ENCODE measurements at places on chromosomes 4 and X. TPM values are rescaled to one million over a fixed set of nuclear protein-coding genes. Genes with fewer than 3 reads are reported as not detected.

WDR17 gene
- total RNA-seq, result 0.83 TPM

AFP gene
- total RNA-seq, result 1.3 TPM

EXOC1 gene
- 49.5 TPM for total RNA-seq

ATP2B3 gene
- total RNA-seq, result under 0.01 TPM

F11 gene
- total RNA-seq, result not detected

ADH1B gene
- total RNA-seq, result 0.36 TPM

HSPA4L gene
- 2.3 TPM for total RNA-seq

ANK2 gene
- 5.3 TPM for total RNA-seq

PAGE2 gene
- not detected for total RNA-seq

GAGE12H gene
- not detected for total RNA-seq

OTC gene
- total RNA-seq, result not detected

DAPP1 gene
- total RNA-seq, result not detected

PGAM4 gene
- total RNA-seq, result not detected

NFKB1 gene
- total RNA-seq, result 23.6 TPM

PKD2 gene
- total RNA-seq, result 96.7 TPM

TMEM255A gene
- total RNA-seq, result not detected

MAD2L1 gene
- 13.6 TPM for total RNA-seq

WDR45 gene
- total RNA-seq, result 25.3 TPM

SSX2 gene
- total RNA-seq, result not detected

NAP1L3 gene
- total RNA-seq, result 5.3 TPM

ZNF732 gene
- total RNA-seq, result under 0.01 TPM

CPE gene
- 3.6 TPM for total RNA-seq

IL21 gene
- total RNA-seq, result not detected

ARMCX1 gene
- 22.9 TPM for total RNA-seq

TMPRSS11D gene
- total RNA-seq, result not detected

ADRA2C gene
- 0.28 TPM for total RNA-seq

LRRC66 gene
- total RNA-seq, result 0.18 TPM

CENPVL2 gene
- total RNA-seq, result not detected

AKAP14 gene
- total RNA-seq, result not detected

PLXNA3 gene
- total RNA-seq, result 4.3 TPM

MAGEA1 gene
- total RNA-seq, result not detected

FAT4 gene
- 37.5 TPM for total RNA-seq

S100P gene
- total RNA-seq, result not detected

EXOC1L gene
- not detected for total RNA-seq

SULT1B1 gene
- 0.18 TPM for total RNA-seq

PRR32 gene
- not detected for total RNA-seq

C4orf54 gene
- not detected for total RNA-seq

BTK gene
- not detected for total RNA-seq

FAM9B gene
- total RNA-seq, result not detected

UCHL1 gene
- total RNA-seq, result 972 TPM

ARSJ gene
- total RNA-seq, result 143 TPM

COX7B gene
- 336 TPM for total RNA-seq

HMX1 gene
- total RNA-seq, result not detected

TEC gene
- 1.1 TPM for total RNA-seq

SPP1 gene
- 0.18 TPM for total RNA-seq

MEPE gene
- total RNA-seq, result not detected

S100G gene
- total RNA-seq, result not detected

Data from IMR-90 (cell line).